ENCODE measurements at places on chromosomes 7 and 10.

GRCh38 chr7:151456276-151456675 lies 16.3 kb upstream of the CRYGN start:
- no peak for DNase-seq

GRCh38 chr10:130864961-130865818 lies 446.3 kb downstream of the TCERG1L start:
- no peak for DNase-seq

- no peak for DNase-seq
These were observed 65.7 kb upstream of the PARD3 start for GRCh38 chr10:34880817-34881216.

DNA sequence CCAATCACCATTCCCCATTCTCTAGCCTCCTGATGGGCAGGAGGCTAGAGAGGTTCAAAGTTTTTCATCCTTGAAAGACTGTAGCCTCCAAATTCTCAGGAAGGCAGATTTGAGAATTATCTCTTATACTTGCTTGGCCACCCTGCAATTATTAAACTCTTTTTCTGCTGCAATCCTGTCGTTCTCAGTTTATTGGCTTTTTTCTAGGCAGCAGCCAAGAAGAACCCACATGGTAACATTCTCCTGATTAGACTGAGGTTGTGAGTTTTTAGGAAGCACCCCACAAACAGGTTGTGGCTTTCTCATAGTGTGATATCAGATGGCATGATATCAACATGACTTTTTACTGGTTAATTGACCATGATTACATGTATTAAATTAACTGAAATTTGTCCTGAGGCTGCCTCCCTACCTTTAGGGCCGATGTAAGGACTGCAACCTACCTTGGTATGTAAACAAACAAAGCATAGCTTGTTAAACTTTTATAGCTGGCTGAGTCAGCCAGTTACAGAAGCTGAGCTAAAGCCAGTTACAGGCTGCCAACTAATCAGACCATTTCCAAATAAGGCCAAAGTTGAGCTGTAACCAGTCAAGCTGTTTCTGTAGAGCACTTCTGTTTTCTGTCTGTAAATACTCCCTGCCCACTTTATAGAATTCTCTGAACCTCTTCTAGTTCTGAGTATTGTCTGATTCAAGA lies 3.2 kb upstream of the ZNF248 start:
- DNase-seq: peak; percentile 16

- no peak for DNase-seq
These were observed 230.9 kb downstream of the PARD3 start for GRCh38 chr10:34584164-34584563.

GRCh38 chr7:22860784-22861482 lies 38.3 kb upstream of the TOMM7 start:
- DNase-seq: no peak

DNA sequence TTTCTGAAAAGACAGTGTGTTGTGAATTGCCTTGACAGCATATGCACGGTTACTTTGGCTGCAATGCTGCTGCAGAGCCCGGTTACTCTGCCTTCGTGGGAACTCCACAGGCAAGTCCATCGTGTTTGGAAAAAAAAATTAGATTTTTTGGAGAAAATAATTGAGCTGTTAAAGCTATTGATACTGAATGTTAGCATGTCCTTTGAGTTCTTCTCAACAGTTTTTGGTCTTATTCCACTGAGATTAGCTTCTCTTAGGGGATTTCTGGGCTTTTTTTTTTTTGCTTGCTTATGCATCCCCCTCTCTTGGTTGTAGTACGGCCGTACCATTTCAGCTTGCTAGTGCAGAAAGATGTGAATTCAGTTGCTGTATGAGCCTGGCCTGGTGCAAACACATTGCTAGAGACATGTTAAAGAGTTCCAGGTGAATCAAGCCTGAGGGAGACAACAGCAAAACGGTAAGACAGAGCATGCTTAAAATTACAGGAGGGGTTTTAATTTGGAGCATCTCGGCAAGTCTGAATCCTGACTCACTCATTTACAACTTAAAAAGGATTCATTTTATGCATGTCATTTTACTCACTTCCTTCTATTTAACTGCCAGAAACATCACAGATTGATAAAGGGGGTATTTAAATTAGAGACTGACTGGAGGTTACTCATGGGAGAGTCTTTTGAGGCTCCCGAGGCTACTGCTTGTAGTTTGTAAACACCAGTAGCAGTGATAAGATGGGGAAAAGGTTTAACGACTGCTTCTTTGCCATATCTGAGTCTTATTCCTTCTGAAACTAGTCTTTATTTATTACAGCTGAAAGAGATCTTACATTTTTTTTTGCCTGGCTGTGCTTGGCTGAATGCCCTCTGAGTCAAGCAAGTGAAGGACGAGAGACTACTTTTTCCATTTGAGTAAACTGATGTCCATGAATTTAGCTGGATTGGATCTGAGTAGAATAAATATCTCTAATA lies 113.7 kb downstream of the CDK14 start:
- no peak for DNase-seq

GRCh38 chr10:96222441-96222840 lies 48.9 kb downstream of the BLNK start:
- DNase-seq: no peak

DNA sequence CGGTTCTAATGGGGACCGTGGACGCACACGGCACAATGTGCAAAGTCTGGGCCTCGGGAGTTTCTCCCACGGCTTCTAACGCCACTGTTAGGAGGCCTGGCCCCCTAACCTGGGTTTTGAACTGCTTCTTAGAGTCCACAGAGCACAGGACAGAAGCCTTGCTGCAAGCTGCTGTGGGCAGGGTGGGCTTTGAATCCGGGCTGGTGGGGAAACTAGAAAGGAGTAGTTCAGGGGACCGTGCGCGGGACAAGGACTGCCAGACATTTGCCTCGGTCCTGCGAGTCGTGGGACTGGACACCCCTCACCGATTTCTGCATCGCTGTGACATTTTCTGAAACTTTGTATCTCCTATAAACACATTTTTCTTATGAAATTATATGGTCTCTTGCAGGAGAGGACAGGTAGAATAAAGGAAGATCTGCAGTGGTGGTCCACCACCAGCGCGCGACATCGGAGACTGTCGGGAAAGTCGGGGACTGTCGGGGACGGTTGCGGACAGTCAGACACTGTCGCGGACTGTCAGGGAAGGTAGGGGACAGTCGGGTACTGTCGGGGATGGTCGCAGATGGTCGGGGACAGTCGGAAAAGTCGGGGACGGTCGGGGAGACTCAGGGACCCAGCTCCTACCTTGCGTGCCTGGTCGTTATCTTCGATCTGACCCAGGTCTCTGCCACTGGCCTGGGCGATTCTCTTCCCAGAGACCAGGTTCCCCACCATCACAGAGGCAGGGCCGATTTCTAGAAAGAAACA lies 222.1 kb downstream of the ZMYND11 start:
- no peak for DNase-seq

DNA sequence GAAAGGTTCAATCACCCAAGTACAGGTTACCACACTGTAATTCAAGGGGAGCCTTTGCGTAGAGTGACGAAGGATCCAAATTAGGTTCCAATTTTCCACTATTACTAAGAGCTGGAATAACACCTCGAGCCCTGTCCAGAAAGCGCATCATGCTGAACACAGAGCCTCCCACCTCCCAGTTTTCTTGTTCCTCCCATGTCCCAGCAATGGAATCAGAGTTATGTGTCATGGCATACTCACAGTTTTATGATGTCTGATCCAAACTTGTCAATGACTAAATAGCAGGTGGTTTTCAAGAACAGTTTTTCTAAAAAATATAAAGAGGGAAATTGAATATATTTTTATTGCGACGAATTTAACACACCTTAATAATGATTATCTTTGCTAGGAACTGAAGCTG lies 50.6 kb downstream of the AOAH start:
- DNase-seq: no peak

DNA sequence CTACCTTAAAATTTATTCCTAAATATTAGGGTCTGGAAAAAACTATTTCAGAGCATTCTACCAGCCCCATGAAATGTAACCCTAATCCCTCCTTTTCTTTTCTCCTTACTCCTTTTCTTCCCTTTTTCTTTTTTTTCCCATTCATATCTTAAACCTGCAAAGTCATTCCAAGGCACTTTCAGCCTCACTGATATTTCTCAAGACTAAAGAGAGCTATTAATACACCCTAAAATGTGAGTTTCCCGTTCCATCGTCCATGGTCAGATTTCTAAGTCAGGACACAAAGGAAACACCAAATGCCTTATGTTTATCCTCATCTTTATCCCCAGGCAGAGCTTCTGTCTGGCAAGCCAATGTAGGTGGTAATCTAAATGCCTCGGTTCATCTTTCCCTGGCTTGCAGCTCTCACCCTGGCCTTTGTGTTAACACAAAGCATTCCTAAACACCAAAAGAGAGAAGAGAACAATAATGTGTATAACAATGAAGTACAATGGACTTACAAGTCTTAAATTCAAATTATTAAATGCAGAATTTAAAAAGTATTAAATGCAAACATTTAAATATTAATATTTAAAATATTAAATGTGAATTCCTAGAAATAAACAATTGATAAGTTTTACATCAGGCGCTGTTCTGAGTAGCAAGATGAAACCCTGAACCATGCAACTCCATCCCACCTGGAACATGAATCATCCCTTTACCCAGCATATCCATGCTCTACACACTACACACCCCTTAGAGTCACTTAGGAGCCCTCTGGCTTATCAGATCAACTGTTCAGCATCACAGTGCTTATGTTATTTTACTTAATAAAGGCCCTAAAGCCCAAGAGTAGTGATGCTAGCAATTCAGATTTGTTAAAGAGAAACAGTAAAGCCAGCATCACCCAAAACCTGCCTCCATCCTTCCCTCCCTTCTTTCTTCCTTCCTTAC lies 26.8 kb downstream of the MICU1 start:
- no peak for DNase-seq

GRCh38 chr10:127148066-127148932 lies 48.1 kb downstream of the INSYN2A start:
- DNase-seq: peak; percentile 69

DNA sequence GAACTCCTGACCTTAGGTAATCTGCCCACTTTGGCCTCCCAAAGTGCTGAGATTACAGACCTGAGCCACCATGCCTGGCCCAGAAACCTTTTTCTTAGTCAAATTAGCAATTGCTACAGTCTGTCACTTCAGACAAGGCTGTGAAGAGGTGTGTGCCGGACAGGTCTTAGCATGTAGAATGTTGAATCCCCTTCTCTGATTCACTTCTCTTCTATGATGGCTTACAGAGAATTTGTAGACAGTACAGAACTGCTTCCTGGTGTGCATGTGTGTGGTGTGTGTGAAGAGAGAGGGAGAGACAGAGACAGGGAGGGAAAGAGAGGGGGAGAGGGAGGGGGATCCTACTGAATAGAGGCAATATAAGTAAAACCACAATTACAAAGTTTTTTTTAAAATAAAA lies 150.4 kb downstream of the PARD3 start:
- no peak for DNase-seq

GRCh38 chr7:149868623-149869290 lies 5.0 kb upstream of the ATP6V0E2 start:
- no peak for DNase-seq

- no peak for DNase-seq
These were observed 4.3 kb downstream of the TMEM273 start for GRCh38 chr10:49183596-49184542.

GRCh38 chr10:792792-793100 lies 103.3 kb upstream of the DIP2C start:
- DNase-seq: no peak

GRCh38 chr10:46077731-46078413 lies 31.8 kb upstream of the MSMB start:
- DNase-seq: no peak

GRCh38 chr7:118870187-118870586 lies 645.7 kb downstream of the ANKRD7 start:
- DNase-seq: peak; percentile 7

- no peak for DNase-seq
These were observed 3.0 kb downstream of the SLC12A9 start for GRCh38 chr7:100855515-100855914.

DNA sequence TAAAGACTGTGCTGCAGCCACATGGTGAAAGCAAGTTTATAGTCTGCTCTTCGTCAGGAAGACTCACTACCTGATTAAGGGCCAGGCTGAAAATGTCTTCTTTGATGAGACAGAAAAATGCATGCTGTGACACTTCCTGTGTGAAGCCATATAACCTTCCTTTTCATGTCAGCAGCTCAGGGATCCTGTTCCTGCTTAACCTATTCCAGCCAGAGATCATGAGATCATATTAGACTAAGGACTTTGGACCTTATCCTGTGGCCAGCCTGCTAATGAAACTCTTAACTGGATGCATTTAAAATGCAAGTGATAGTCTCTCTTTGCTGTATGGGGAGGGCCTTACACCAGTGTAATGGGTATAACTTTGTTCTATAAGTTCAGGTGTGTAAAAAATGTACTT lies 165.2 kb downstream of the PTEN start:
- no peak for DNase-seq

DNA sequence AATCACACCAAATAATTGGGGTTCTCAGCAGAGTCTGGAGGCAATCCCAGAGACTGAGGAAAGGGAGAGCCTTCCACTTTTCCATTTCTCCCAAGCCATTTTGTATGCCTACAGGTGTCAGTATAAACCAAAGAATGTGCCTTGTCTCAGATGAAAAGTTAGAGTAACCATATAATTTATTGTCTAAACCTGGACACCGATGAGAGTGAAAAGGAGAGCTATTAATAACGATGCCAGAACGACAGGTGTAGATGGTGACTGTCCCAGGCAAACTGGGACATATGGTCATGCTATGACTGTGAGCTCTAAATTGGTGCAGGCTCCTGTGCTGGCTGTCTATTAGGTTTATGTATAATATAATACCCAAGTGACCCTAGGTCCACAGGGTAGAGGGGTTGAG lies 219.6 kb downstream of the ARHGAP12 start:
- peak; percentile 7 for DNase-seq

DNA sequence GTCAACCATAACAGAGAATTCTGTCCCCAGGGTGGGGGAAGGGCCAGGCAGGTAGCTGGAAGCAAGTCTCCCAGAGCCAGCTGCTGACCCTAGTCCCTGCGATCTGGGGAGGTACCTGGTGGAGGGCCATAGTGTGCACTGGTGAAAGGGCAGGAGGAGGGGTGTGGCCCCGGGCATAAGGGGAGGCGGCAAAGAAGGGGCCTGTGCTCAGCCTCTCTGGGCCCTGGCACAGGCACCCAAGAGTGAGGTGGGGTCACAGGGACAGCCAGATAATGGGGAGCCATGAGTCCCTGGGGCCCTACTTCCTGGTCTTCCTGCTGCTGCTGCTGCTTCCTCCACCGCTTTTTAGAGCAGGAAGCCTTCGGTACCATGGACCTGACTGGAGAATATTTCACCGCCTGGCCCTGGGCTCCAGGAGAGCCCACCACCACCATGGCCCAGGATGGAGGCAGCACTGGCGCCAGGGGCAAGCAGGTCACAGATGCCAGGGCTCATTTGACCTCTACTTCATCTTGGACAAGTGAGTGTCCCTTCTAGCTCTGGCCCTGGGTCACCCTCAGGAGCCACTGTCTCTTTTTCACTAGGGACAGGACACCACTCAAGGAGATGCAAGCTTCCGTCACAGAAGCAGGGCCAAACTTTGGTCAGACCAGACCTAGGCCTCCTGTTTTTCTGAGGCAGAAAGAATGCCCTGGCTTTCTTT lies at the start of gene ANTXRL:
TSS of gene ANTXRL (plus strand) at position 7 of the 703 bp plus-strand sequence. CDS start at position 273, 266 bp downstream.
- DNase-seq: no peak

GRCh38 chr7:86748843-86749719 lies 105.4 kb downstream of the GRM3 start:
- no peak for DNase-seq
